ENCODE measurements at places on chromosomes 3 and 15.

- DNase-seq = no peak
Observed at GRCh38 chr3:38190481-38190881, 25.1 kb downstream of the OXSR1 start.

- DNase-seq = no peak
Observed at GRCh38 chr15:62853841-62854225, 188.7 kb upstream of the TPM1 start.

- no peak for DNase-seq
Observed at GRCh38 chr3:129282727-129283327, 4.2 kb downstream of the HMCES start.

DNA sequence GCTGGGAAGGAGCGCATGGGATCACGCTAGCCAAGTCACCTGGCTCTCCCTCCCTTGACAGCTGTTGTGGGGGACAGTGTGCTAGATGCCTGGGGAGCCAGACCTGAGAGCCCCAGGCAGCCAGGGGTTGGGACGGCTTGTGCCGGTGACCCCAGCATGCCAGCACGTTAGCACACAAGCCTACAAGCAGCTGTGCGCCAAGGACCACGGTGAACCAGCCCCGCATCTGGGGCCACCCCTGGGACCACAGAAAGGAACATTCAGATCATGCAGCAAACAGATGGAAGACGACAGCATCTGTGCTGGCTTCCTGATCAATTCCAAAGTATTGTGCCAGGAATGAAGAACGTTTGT lies 64.8 kb downstream of the NTRK3 start:
- no peak for DNase-seq

GRCh38 chr15:63587527-63587926 lies 9.7 kb upstream of the FBXL22 start:
- DNase-seq = no peak

GRCh38 chr3:98563661-98564281 lies 29.6 kb downstream of the CPOX start:
- DNase-seq = no peak

DNA sequence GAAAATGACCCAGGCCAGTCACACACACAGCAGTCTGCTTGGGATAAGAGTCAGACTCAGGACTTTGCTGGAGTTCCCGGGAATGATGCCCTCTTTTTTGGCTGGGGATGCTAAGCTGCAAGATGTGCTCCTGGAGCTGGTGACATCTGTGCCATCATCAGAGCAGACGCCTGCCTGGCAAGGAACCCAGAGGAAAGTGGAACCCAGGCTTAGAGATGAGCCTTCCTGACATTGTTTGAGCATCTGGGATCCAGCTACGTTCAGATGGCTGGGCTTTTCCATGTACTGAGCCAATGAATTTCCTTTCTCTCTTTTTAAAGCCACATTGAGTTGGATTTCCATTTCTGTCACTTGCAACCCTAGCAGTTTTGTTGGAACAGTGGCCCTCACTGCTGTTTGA lies 53.3 kb downstream of the EBLN2 start:
- DNase-seq = no peak

- no peak for DNase-seq
Observed at GRCh38 chr3:50205413-50206276, 574 bp downstream of the SLC38A3 start.

- no peak for DNase-seq
Observed at GRCh38 chr3:2303566-2303965, 204.9 kb downstream of the CNTN4 start.

GRCh38 chr3:5036858-5037257 lies 57.6 kb downstream of the BHLHE40 start:
- DNase-seq = no peak

GRCh38 chr3:34878488-34878887 lies 760.8 kb upstream of the ARPP21 start:
- no peak for DNase-seq

DNA sequence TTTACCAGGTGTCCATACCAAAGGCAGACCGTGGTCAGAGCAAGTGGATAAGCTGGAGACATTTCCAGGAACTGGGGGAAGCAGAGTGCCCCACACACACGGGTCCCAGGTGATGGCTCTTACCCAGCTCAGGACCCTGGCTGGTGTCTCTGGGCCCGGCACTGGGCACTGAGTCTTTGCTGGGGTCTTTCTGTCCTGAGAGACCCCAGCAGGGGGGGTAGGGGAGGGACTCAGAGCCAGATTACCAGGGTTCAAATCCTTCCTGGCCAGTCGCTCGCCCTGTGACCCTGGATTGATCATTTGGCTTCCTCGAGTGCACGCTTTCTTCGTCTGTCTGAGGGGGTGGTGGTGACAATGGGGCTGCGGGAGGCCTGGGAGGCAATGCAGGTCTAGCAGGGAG lies 95.7 kb downstream of the PLXNA1 start:
- no peak for DNase-seq

DNA sequence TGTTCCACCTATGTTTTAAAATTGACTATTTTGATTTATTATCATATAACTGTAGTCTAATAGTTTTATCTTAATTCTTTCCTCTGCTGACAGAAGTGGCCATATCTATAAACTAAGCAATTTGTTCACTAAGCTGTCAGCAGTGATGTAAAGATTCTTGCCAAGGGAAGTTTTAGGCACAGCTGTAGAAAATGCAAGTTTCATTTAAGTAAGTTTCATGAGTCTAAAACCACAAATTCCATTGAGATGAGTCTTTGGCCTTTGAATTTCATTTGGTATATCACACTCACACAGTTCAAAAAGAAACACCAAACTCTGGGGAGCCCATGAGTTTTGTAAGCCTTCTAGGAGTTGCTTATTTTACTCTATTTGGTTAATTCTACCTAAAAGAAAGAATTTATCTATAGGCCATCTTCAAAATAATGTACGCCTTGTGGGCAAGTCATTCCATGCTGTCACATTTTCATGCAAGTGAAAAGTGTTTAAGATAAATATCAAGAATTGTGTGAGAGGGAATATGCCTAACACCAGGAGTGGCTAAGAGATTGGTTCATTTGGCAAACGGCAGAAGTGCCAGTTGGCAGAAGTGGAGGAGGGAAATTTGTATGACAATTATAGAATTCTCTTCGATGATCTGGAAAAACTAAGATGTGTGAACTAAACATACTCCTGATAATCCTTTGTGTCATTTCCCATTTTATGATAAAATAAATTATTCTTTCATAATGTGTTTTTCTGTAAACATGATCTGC lies 292.9 kb downstream of the ZIC4 start:
- no peak for DNase-seq

GRCh38 chr3:185517387-185518130 lies 18.7 kb upstream of the TMEM41A start:
- DNase-seq = no peak

- DNase-seq = no peak
Observed at GRCh38 chr3:136236109-136236508, 14.0 kb upstream of the PCCB start.

DNA sequence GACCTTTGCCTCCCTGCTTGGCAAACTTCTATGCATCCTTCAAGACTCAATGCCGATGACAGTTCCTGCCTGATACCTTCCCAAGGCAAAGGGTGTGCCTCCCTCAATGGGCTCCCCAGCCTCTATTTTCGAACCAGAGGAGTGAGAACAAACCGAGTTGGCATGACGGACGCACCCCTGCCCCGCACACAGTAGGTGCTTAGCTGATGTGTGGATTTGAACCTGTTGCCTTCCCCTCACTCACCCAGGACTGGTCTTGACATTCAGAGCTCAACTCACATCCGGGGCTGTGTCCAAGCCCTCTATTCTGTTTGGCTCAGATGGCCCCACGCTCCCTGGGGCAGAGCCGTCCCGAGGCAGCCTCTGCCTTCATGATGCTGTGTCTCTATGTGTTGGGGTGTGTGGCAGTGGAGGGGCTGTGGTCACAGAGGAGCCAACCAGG lies 52.2 kb upstream of the SLC6A11 start:
- no peak for DNase-seq

DNA sequence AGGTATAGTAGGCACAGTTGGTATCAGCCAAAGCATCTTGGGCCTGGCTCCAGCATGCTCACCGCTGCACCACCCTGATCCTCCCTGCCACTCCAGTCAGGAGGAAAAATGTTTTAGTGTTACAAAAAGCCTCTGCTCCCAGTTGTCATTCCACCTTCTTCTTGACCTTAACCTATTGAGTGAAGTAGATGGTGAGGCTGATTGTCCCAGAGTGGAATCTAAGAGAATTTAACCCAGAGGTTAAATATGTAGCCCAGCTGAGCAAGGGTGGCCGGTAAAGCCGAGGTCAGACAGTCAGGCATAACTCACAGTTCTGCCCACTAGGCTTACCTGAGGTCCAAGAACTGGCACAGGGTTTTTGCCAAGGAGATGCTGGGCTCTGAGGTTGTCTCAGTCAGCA lies 30.7 kb upstream of the TNIK start:
- no peak for DNase-seq

GRCh38 chr3:37492977-37493471 lies 318.6 kb upstream of the LRRFIP2 start:
- no peak for DNase-seq

- DNase-seq = no peak
Observed at GRCh38 chr3:101611023-101611422, 37.0 kb downstream of the PCNP start.

GRCh38 chr15:24075420-24076089 lies 388.4 kb upstream of the NDN start:
- DNase-seq = no peak

- no peak for DNase-seq
Observed at GRCh38 chr3:129596194-129597086, 10.0 kb downstream of the PLXND1 start.

GRCh38 chr3:135237371-135238143 lies 442.5 kb downstream of the EPHB1 start:
- DNase-seq = no peak

GRCh38 chr3:21738935-21739702 lies 11.9 kb downstream of the ZNF385D start:
- no peak for DNase-seq

DNA sequence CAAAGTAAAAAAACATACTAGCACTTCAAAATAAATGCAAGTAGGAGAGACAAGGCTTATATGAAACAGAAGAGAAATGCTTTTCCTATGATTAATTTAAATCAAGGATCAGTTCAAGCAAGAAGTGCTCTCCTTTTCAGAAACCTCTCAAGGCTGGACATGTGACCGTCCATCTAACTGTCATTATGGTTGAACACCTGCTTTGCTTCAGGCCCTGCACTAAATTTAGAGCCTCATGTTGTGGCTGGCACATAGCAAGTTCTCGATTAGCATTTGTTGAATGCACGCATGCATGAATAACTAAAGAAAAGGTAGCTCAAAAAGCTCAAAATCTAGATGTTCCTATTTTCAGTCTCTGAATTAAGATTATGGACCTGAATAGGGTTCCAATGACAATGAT lies 82.0 kb downstream of the SV2B start:
- no peak for DNase-seq

DNA sequence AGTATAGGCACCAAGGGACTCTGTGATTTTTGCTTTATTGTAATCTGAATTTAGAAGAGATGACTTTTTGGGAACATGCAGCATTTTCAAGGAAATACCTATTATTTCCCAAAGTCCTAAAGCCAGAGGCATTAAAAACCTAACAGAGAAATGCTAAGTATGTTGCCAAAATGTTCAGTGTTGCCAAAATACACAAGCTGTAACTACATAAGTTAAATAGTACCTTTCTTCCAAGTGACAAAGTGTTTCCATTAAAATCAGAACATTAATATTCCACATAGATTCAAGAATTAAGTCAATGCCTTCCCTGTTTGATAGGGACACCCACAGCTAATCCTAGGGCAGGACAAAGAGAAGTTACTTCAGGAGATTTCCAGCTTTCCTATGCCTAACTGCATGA lies 42.0 kb downstream of the MKRN2 start:
- no peak for DNase-seq

DNA sequence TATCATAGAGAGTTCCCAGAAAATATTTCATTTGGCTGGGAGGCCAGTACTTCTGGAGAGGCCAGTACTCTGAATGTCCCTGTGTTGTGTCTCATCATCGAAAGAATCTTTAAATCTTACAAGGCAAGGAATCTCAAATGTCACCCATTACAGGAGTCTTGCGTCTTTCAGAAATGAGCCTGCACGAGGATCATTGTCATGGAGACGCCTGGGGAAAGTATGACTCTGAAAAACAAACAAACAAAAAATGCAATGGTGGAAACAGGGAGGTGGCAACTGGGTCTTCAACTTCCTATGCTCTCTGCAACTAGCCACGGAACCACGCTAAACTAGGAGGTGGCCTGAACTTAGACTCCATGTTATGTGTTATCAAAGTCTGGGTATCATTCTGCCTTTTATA lies 804.6 kb downstream of the EPHA3 start:
- no peak for DNase-seq

DNA sequence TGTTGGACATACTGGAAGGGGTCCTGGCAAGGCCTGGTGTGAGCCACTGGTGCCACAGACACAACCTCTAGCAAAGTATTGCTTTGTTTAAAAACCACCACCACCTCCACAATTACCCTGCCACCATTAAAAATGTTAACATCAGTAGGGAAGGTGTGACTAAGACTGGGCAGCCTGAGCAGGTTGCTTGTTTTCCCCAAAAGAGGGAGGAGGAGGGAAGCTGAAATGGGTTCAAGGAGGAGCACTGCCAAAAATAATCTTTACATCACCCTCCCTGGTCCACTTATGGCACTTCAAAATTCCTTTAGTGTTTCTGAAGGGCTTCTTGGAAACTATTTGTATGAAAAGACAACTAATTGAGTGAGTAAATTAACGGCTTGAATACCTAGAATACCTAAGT lies 99.8 kb upstream of the FGF7 start:
- DNase-seq = no peak

DNA sequence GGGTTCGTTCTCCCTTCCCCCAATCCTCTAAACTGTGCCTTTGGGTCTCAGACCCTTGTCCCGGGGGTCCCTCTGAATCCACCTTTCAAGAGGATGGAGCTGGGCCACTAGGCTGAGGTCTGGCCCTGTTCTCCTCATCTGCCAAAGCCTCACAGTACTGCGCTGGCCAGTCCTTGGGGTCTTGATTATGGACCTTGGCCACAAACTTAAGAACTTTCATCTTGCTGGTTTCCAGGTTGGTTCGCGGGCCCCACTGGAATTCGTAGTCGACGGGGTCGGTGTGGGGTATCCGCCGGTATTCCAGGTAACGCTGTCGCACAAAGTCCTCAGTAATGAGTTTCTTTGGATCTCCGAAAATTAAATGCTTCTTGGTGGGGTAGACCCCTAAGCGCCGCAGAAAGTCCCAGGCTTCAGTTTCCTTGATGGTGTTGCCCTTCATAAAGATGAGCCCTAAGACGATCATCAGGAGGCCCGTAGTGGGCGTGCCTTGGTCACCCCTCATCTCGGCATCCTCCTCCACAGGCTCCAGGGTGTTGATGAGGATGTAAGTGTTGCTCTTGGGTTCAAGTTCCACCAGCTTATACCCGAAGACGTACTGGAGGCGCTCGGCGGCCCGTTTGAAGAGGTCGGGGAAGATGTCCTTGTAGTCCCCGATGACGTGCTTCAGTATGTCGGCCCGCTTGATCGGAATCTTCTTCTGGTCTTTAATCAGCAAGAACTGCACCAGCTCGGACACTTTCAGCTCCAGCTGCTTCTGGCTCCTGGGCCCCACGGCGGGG lies 727 bp downstream of the NSMCE3 start:
- DNase-seq = no peak

GRCh38 chr3:65584913-65585312 lies 453.8 kb downstream of the MAGI1 start:
- no peak for DNase-seq
